Kidney (tissue), 22 donors: ENCODE measurements at places on chromosomes 7 and 10. TPM values are rescaled to one million over a fixed set of nuclear protein-coding genes. Genes with fewer than 3 reads are reported as not detected.
A peak's percentile ranks its signal among the peaks of the same experiment; 100 is the strongest.

DNA sequence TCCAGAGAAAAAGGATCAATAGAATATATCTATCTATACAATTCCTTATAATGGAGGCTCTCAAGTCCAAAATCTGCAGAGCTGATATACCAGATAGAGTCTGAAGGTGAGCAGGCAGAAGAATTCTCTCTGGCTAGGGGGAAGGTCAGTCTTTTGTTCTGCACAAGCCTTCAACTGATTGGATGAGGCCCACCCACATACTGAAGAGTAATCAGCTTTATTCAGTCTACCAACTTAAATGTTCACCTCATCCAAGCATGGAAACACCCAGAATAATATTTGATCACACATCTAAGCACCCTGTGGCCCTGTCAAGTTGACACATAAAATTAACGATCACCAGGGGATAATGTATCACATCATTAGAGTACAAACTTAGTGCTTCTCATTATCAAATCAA lies 193.8 kb upstream of the YAE1 start:
- no peak for DNase-seq
- H3K4me1 ChIP-seq, result no peaks in the 10 kb centered on the region
- no peak overlapping the region for H3K27ac ChIP-seq
- no peaks in the 10 kb centered on the region for H3K36me3 ChIP-seq

DNA sequence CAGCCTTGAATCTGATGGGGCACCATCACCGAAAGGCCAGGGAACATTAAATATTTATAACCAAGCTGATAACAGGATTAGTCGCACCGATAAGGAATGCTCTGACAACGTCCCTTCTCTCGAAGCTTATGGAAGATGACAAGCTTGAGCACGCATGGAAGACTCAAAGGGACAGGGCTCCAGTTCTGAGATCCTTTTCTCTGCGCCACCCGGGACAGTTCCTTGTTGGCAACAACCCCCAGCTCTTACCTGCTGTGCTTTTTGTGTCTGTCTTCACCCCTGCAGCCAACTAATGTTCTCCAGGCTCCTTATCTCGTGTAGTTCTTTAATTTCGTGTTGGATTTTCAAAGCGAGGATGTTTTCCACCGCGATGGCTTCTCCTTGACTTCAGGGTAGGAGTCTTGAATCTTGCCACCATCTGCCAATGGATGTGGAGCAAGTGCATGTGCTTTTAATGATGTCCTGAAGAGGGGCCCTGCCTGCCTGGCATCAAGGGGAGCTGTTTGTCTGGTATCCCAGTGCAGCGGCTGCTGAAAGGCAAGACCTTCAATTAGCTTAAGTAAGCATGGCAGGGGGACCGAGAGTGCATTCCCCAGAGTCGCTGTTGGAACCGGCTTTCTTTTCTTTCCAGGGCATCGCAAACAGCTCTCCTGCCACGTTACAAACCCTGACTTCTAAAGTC lies 354 bp upstream of the FERD3L start:
- no peaks in the 10 kb centered on the region for H3K36me3 ChIP-seq
- no peak for DNase-seq
- no peak overlapping the region for H3K27ac ChIP-seq
- H3K27me3 ChIP-seq, result peaks cover 33% of the 10 kb centered on the region

DNA sequence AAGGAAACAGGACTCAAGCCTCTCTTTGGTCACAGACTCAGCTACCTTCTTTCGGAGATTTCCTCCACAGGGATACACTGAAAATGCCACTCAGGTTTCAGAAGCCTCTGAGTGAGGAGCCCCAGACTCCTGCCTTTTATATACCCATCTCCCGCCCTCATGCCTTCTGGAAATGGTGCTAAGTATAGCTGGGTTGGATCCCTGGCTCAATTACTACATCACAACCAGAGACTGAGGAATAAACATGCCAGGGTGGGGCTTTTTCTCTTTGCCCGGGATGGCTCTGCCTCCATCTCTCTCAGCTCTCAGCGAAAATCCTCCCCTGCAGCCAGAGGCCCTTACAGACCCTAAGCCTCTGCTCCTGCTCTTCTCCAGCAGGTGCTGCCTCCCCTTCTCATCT lies 299.5 kb downstream of the KCNMA1 start:
- no peak for DNase-seq
- H3K27me3 ChIP-seq, result no peaks in the 10 kb centered on the region
- no peak overlapping the region for H3K27ac ChIP-seq
- H3K4me1 ChIP-seq, result no peaks in the 10 kb centered on the region
- H3K4me3 ChIP-seq, result no peak overlapping the region

DNA sequence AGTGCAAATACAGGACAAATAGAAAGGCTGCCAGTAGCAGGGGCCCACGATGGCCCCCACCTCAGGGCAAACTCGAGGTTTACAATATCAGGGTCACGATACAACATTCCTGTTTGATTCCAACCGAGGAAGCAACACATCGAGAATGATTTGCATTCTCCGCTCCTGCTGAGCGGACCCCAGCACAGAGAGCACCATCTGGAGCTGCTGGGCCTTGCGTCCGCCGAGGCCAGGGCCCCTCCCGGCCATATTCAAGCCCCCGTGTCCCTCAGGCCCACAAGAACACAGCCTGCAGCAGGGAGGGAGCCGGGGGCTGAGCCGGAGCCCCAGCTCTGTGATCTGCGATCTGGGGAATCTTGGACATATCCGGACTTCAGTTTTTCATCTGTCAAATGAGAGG lies 84.3 kb downstream of the PRKAG2 start:
- no peaks in the 10 kb centered on the region for H3K36me3 ChIP-seq
- H3K27me3 ChIP-seq, result no peaks in the 10 kb centered on the region
- DNase-seq, result peak; percentile 57
- H3K4me1 ChIP-seq, result no peaks in the 10 kb centered on the region
- H3K4me3 ChIP-seq, result no peak overlapping the region

Gene NPFFR1
- polyA plus RNA-seq, result not detected

Gene MCM10
- polyA plus RNA-seq, result not detected

Gene LRRC17
- 2.1 TPM for polyA plus RNA-seq

Gene ACHE
- 1.6 TPM for polyA plus RNA-seq

Gene SPDYE2
- not detected for polyA plus RNA-seq

Gene SAP25
- polyA plus RNA-seq, result 5.7 TPM
